Hematopoietic multipotent progenitor cell treated with erythropoietin and hydrocortisone succinate and interleukin-3 and kit ligand, for 8 days (in vitro differentiated cells): ENCODE measurements at places on chromosomes 7 and 10.

DNA sequence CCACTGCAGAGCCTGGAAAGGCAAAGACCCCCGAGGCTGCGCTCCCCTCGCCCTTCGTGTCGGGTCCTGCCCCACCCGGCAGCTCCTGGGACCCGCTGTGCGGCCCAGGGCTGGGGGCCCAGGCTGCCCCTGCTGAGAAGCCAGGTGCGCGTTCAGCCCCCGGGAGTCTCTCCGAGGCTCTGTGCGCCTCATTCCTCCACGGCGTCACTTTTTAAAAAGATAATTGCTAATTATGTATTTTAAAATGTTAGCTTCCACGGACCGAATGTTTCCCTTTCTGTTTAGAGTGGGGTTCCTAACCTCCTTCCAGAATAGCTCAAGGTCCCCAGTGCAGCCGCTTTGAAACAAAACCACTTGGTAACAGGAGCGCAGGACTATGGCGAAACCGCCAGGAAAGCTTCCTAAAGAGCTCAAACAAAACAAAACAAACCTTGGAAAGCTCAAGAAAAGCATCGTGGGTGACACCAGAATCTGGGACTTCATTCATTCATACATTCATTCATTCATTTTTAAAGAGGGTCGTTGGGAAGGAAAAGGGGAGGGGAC, 45.6 kb downstream of the PDIA4 start:
- peak; percentile 20 for DNase-seq

DNA sequence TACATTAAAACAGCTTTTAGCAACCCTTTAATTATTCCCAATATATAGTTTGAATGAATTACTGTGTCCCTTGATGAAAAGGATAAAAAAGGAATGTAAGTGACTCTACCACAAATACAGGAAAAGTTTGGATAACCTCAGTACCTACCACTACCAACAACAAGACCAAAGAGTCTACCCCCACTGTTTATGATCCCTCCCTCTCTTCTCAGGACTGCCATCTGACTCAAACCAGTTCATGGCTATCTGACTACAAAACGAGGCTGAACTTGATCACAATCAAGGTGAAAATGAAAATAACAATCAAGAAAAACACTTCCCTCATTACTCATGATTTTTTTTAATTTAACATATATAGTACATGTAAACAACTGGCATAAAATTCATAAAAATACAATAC, 108.7 kb downstream of the DPY19L1 start:
- DNase-seq: no peak

- DNase-seq: peak; percentile 71
These were observed at the start of gene ASB13 for GRCh38 chr10:5666008-5666840. Gene ASB13, minus strand, starts transcription at chr10:5666595. Its CDS starts 44 bp downstream, at chr10:5666551.

DNA sequence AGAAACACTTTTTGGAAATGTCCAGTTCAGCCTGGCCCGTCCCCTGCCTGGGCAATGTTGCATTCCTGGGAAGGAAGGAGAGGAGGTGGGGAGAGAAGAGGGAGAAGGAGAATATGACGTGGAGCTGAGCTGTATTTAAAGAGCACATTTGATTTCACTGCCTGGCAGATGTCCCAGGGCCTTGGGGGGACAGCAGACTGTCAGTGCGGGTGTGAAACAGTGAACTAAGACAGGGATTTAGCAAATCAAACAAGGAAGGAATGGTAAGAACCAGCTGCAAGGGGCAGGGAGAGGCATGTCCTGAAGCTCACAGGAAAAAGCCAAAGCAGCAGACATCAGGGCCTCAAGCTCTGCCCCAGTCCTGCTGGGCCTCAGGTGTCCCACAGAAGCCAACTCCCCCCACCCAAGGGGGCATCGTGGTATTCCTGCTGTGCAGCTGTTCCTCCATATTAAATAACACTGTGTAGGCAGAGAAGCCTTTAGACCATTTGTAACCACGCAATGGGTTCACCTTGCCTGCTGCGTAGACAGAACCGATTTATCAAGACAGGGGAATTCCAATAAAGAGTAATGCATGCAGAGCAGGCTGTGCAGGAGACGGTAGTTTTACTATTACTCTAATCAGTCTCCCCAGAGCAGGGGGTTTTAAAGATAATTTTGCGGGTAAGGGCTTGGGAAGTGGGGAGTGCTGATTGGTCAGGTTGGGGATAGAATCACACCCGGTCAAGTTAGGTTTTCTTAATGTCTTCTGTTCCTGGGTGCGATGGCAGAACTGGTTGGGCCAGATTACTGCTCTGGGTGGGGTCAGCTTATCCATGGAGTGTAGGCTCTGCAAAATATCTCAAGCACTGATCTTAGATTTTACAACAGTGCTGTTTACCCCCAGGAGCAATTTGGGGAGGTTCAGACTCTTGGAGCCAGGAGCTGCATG, 18.3 kb downstream of the LEP start:
- DNase-seq: peak; percentile 61

DNA sequence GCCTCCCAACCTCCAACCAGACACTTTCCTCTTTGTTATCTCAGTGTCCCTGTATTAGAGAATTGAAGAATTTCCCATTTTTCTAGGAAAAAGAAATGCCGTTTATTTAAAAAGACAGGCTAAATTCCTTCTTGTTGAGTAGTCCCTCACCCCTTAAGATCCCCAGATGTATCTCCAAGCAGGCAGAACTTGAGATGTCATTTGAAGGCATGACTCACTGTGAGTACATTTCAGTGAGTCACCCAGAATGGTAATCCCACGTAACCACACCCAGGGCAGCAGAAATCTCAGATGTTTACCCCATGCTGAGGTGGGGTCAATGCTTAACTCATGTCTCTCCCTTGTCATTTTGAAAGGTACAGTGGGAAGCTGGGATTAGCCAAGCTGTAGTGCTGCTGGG, 4.4 kb downstream of the ZNF655 start:
- DNase-seq: peak; percentile 39

- no peak for DNase-seq
These were observed 671.1 kb upstream of the GRM3 start for GRCh38 chr7:85972504-85973141.

DNA sequence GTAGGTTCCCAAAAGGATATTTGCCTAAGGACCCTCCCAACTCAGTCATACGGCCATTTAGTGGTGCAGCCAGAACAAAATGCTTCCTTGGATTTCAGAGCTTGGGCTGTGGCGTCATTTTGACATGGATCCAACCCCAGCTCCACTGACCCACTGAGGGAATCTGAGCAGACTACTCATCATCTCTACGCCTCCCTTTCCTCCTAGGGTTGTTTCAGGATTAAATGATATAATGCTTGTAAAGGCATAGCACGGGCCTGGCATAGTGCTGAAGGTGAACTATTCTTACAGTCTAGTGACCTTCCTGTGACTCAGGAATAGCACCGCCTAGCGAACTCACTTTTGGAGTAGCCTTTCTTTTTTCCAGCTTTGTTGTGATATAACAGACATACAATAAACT, 70.3 kb upstream of the LOXL4 start:
- DNase-seq: no peak

DNA sequence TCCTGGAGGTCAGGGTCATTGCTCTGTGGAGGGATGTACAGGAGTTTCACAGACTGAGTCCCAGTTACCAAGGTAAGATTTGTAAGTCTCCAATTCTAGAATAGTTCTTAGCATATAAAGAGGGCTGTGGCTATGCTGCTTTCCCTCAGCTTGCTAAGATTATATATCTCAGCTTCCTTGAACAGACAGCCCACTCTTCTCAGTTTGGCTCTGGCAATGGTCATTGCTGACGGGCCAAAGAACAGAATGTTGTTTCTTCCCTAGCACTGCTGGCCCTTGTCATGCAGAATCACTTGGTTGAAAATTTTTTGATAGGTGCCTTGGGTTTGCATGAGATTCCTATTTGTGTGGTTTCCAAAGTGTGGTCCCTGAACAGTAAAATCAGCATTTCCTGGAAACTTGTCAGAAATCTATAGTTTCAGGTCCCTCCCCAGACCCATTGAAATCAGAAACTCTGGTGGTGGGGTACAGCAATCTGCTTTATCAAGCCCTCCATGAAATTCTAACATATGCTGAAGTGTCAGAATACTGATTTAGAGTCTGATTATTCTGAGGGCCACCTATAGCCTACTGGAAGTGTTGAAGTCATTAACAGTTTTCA, 38.2 kb downstream of the NRBF2 start:
- DNase-seq: no peak

- DNase-seq: no peak
These were observed 42.4 kb downstream of the COL17A1 start for GRCh38 chr10:104043185-104043830.

- no peak for DNase-seq
These were observed 2.0 kb upstream of the OPALIN start for GRCh38 chr10:96360766-96361165.

- DNase-seq: no peak
These were observed 76.1 kb downstream of the ADAM12 start for GRCh38 chr10:126312167-126312566.
